ENCODE measurements at places on chromosomes 7 and 10. TPM values are rescaled to one million over a fixed set of nuclear protein-coding genes. Genes with fewer than 3 reads are reported as not detected.

DNA sequence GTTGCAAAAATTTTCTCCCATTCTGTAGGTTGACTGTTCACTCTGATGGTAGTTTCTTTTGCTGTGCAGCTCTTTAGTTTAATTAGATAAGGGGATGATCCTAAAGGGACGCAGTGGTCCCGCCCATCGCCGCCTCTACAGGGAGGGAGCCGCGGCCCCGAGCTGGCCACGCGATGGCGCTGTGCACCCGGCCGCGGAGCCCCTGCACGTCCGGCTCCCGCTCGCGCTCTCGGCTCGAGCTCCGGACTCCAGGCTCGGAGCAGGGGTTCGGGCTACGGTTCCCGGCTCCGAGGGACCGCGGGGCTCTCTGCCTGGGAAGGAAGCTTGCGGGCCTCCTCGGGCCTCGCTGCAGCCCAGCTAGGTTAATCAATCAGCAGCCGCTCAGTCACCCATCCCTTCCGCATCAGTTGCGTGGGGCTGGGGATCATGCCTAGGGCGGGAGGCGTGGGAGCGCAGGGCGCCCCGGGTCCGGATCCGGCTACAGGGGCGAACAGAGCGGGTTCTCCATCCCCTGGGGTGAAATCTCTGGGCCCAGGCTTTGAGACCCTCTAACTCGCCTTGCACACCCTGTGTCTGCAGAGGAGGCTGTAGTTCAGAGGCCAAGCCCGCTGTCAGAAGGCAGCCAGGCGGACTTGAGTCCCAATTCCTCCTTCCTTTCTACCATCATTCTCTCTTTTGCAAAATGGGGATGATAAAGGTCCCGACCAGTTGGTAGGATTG lies 97.9 kb downstream of the WDR11 start:
- peak; percentile 61 for DNase-seq

MNX1 gene
- not detected for total RNA-seq

DNA sequence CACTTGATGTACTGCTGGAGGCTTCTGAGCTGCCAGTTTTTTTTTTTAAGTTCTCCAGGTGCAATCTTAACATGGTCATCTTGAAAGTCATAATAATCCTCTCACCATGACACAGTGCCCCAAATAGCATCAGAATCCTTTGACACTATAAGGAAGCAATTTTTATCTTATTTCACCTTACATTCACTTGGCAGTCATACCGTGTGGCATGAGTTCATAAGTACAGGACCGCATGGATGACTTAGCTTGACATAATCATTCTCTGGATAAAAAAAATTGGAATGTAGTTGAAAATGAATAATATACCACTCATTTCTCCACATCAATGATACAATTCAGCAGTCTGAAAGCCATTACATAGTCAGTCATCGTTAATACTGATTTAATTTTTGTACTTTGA lies 25.6 kb upstream of the TMEM196 start:
- no peak for DNase-seq

GRCh38 chr7:90965211-90965610 lies 299.0 kb upstream of the FZD1 start:
- no peak for DNase-seq

THAP5 gene
- 23.4 TPM for total RNA-seq

CALCR gene
- total RNA-seq, result not detected

- DNase-seq, result no peak
Measured at GRCh38 chr10:91980319-91980718, 56.7 kb downstream of the BTAF1 start.

GRCh38 chr7:3446786-3447185 lies 145.7 kb downstream of the SDK1 start:
- DNase-seq, result no peak

DNA sequence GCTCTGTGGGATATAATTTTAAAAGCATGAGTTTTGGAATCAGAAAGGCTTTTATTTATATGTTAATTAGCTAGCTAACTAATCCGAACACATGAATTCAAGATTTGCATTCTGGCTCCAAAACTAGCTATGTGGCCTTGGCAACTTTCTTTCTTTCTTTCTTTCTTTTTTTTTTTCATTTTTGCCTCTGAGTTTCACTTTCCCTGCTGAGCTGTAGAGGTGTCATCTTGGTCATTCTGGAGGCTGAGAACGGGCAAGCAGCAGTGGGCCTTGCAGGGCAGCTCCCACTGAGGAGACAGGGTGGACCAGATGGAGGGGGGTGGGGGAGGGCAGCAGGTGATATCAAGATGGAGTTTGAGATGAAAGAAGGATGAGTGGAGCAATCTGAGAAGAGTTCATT lies 24.8 kb upstream of the SFMBT2 start:
- DNase-seq, result no peak

GRCh38 chr7:42877862-42878261 lies 34.0 kb downstream of the C7orf25 start:
- DNase-seq, result no peak

DNA sequence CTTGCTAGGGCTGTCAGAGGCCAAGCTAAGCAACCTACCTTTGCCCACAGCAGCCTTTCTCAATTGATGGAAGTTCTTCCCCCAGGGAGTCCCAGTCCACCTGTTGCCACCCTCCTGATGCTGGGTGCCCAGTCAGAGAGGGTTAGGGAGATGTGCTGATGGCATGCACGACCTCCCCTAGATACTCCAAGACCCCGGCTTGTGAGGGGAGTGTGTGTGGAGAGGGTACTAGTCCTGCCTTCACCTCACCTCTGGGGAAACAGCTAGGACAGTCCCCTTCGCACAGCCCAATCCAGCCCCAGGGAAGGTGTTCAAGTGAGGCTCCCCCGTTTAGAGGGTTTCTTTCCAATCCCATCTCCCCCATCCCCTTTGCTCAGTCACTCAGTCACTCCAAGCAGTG lies 1.3 kb upstream of the UNC5B start:
- no peak for DNase-seq
